Activated naive CD8-positive, alpha-beta T cell treated with anti-CD3 and anti-CD28 coated beads, Interleukin-2, amount 10 ng/mL, durations not matched to agents 7 days and 5 days (primary cell): ENCODE measurements at places on chromosomes 6 and 20. TPM values are rescaled to one million over a fixed set of nuclear protein-coding genes. Genes with fewer than 3 reads are reported as not detected.

BPIFB4 gene
- total RNA-seq: not detected

PPIL4 gene
- total RNA-seq: 24.9 TPM

ENPP5 gene
- total RNA-seq: 2.0 TPM

BNIP5 gene
- not detected for total RNA-seq

TRIM31 gene
- not detected for total RNA-seq

SLA2 gene
- 103 TPM for total RNA-seq

LAMA5 gene
- 0.80 TPM for total RNA-seq

TRIM38 gene
- 29.1 TPM for total RNA-seq

MUC21 gene
- total RNA-seq: not detected

TP53TG5 gene
- not detected for total RNA-seq

LY6G6C gene
- total RNA-seq: not detected

AGPAT1 gene
- 40.8 TPM for total RNA-seq

BMP7 gene
- total RNA-seq: not detected

SCRT2 gene
- not detected for total RNA-seq

CNBD2 gene
- total RNA-seq: 7.1 TPM

LRFN2 gene
- total RNA-seq: not detected

NFKBIE gene
- total RNA-seq: 14.0 TPM

HLA-DPA1 gene
- total RNA-seq: 39.8 TPM

HDAC2 gene
- total RNA-seq: 59.5 TPM

CBLN4 gene
- not detected for total RNA-seq

MAS1 gene
- not detected for total RNA-seq

GTF3C6 gene
- total RNA-seq: 65.4 TPM

WFDC10B gene
- not detected for total RNA-seq

TSPO2 gene
- not detected for total RNA-seq

DNMT3B gene
- 4.9 TPM for total RNA-seq

LRRN4 gene
- total RNA-seq: not detected

AGER gene
- 52.3 TPM for total RNA-seq

AURKA gene
- 52.4 TPM for total RNA-seq

HSPA1B gene
- 49.0 TPM for total RNA-seq

PKIB gene
- 0.78 TPM for total RNA-seq
